ENCODE measurements at places on chromosomes 3 and 15.

DNA sequence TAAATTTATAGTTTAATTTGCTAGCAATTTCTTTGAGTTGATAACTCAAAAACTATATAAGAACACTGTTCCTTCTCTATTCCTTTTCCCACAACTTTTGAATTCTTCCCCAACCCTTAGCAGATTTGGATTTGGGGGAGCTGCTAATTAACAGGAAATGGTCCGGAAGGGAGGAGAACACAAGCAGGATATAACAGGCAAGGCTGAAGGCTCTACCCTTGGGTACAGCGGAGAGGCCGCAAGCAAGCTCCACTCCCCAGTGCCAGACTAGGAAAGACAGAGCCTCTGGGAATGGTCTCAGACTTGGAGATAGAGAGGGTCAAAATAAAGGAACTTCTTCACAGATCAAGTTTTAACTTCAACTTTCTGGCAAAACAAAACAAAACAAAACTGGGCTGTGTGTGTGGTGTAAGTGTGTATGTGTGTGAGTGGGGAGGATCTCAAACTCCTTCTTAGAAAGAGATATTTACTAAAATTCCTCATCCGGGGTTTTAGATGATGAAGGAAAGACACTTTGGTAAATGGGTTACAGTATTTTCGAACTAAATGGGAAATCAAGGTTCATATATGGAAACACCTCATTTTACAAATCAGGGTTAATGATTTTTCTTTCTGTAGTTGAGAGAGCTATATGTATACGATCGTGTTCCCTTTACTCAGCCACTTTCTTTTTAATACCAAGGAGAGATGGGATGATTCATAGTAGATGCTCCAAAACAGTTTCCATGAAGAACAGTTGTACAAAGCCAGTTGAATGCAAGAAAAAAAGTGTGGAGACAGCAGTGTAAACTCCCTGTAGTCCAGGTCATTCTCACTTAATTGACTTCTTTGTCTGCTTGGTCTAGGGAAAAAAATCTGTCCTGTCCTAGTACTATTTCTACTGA is 161.1 kb downstream of the TP63 start:
- no peak for DNase-seq

DNA sequence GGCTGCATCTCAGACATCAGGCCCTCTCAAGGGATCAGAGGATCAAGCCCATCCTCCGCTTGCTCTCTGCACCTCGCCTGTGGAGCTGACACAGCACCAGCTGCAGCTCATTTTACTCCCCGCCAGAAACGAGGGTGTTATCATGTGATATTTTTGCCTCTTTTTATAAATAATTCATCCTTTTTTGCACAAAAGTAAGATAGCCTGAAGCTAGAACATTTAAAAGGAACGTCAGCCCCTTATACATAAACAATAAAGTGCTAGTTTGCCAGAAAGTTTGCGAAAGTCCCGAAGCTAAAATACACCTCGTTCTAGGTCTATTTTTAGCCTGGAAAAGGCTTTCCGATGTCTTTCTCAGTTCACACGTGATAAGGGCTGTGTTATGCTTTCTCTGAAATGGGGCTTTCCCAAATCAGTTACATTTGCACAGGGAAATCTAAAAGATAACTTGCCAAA is 9.6 kb upstream of the FAM174B start:
- no peak for DNase-seq

- DNase-seq = no peak
These were observed 313.4 kb downstream of the BCHE start for GRCh38 chr3:165523801-165524200.

DNA sequence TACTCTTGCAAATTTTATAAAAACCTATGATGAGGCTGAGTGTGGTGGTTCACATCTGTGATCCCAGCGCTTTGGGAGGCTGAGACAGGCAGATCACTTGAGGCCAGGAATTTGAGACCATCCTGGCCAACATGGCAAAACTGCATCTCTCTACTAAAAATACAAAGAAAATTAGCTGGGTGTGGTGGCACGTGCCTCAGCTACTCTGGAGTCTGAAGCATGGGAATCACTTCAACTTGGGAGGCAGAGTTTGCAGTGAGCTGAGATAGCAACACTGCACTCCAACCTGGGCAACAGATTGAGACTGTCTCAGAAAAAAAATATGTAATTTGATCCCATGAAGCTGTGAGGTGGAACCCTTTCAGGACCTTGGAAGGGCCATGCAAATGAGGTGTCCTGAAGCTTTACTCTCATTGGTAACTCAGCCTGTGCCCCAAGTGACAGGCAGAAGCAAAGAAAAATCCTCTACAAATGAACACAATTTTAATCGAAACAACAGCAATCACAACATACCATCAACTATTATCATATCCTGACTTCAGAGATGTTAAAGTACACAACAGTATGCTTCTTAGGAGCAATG is 84.6 kb upstream of the CDV3 start:
- no peak for DNase-seq

GRCh38 chr3:35789042-35789831 is 149.9 kb downstream of the ARPP21 start:
- DNase-seq = no peak

DNA sequence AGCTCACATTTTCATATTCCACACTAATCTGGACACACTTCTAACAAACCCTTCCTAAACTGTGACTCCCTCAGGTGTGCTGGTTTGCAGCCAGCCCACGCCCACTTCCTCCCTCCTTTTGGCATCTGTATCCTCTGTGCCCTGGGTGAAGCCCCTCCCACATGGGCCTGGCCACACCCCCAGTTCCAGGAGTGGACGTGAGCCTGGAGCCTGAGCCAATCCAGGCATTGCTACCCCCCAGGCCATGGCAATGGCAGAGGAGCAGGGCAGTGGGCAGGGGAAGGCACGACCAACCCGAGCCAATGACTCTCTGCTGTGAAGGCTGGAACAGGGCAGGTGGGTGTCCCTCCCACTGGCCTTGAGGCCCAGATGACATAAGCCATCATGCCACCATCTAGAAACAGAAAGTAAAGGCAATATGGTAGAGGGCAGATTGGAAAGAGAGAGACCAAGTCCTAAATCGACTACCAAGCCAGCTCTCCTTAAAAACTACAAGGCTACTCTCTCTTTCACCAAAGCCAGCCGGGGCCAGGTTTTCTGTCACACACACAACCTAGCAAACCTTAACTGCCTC is 18.6 kb downstream of the FAM174B start:
- no peak for DNase-seq
